ENCODE measurements at places on chromosomes 1 and 21.
A peak's percentile ranks its signal among the peaks of the same experiment; 100 is the strongest.

- no peak for DNase-seq
Observed at GRCh38 chr1:224262373-224263054, 67.5 kb downstream of the NVL start.

GRCh38 chr1:1304331-1305299 is 3.1 kb downstream of the ACAP3 start:
- peak; percentile 51 for DNase-seq

DNA sequence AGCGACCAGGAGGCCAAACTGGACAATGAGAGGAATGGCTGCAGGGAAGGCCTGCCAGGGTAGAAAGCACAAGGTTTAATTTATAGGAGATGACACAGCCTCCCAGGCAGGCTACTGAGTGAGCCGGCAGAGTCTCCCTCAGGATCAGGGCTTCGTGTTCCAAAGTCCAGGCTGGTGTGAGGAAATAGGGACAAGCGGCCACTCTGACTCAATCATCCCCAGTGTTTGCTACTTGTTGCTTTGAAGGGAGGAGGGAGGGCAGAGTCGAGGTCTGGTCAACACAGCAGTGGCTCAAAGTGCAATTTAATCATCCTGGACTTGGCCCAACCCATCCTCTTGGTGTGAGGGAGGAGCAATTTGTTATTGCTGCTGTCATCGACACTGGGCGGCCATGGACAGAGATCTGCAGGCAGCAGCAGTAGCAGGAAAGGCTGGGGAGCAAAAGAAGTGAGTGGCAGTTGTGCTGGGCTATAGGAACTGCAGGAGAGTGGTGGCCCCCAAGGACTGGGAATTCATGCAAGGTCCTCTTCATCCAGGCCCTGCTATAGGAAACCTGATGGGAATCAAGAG is 27.5 kb downstream of the TBX15 start:
- DNase-seq = peak; percentile 49

DNA sequence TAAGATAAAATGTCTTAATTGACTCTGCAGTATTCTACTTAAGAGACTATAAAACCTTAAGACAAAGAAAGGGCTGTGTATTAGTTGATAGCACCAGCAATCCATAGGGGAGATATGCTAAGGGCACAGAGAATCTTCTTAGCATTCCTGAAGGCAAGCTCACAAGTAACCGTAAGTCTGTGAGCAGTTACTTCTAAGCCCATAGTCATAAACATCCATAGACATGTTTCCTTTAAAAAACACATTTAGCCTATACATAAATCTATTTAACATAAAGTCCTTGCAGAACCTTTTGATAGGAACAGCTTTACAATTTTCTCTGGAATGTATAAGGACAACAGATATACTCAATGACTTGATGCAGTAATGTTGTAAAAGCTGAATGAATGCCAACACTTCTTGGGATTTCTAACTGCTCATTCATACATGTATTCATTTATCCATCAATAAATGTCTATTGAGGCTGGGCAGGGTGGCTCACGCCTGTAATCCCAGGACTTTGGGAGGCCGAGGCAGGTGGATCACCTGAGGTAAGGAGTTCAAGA is 6.3 kb upstream of the ERRFI1 start:
- no peak for DNase-seq

DNA sequence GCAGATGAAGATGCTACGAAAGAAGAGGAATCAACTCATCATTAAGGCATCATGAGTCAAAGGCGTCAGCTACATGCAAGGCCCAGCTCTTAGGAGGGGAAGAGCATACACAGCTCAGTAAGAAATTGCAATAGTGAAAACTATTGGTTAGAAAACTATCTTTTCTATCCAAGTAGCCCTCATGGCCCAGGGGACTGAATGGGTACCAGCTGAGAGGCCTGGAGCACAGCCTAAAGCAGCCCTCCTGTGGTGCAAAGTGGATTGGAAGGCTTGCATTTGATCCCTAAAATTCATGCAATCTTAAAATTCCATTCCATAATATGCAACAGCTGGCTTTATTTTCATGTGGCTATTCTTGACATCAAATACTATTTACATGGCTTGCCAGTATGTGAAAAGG is 251.8 kb upstream of the USP24 start:
- DNase-seq = no peak

- DNase-seq = no peak
Observed at GRCh38 chr1:33378524-33378923, 52.4 kb downstream of the PHC2 start.

DNA sequence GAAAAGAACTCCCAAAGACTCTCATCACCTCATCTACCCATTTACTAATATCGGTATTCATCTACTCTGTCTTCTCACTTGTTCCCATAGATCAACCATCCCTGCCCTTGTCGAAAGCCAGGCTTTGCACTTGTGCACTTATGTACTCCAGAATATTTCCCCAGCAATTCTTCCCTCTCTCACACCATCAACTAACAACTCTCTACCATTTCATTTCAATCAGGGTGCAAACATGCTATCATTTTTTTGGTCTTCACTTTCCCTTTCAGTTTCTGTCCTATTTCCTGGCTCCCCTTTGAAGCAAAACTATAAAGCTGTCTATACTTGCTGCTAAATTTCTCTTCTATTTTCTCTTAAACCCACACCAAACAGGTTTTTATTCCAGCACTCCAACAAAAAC is 6.7 kb downstream of the C1orf105 start:
- DNase-seq = no peak

DNA sequence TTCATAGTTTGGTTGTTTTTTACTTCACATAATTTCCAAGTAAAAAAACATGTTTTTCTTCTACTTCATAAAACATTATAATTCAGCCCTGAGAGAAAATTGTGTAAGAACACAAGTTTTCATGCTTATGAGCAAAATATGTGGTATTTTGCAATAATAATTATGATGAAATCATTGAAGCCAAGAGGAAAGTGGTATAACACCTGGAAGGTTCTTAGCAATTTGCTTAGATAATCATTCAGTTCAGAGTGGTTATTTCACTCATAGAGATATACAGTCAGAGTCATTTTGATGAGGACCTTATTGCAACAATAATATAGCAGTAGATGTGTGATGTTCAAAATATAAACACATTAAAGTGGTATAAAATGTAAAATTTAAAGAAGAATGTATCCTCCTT is 94.5 kb downstream of the PLPPR4 start:
- no peak for DNase-seq

- no peak for DNase-seq
Observed at GRCh38 chr1:215599418-215600074, 32.4 kb downstream of the KCTD3 start.

GRCh38 chr1:18535391-18536210 is 54.9 kb downstream of the KLHDC7A start:
- peak; percentile 58 for DNase-seq

DNA sequence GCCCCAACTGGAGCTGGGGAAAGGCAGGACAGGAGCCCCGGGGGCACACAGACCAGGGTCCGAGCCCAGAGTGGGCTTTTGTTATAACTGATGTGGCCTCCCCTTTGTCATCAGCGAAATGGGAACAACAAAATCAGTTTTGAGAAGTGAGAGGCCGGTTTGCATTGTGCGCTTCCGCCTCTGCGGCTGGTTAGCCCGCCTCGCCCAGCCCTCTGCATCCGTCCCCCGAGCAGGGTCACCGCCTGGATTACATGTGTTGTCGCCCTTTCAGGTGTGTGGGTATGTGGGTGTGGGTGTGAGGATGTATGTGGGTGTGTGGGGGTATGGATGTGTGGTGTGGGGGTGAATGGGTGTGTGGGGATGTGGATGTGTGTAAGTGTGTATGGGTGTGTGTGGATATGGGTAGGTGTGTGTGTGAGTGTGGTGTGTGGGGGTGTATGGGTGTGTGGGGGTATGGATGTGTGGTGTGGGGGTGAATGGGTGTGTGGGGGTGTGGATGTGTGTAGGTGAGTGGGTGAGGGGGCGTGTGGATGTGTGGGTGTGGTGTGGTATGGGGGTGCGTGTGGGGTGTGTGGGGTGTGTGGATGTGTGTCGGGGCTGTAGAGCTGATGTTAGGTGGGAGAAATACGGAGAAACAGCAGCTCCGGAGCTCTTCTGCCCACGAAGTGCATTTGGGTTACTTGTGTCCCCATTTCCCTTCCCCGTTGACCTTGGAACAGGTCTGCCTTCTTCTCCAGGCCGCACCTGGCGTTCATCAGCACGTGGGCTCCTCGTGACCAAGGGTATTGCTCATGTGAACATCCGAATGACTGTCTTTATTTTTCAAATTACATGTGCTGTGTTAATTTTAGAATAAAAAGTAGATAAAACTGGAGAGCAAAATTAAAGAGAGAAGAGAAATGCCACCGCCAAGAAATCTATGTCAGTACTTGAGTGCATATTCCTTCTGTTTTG is 67.6 kb downstream of the FHAD1 start:
- DNase-seq = no peak

DNA sequence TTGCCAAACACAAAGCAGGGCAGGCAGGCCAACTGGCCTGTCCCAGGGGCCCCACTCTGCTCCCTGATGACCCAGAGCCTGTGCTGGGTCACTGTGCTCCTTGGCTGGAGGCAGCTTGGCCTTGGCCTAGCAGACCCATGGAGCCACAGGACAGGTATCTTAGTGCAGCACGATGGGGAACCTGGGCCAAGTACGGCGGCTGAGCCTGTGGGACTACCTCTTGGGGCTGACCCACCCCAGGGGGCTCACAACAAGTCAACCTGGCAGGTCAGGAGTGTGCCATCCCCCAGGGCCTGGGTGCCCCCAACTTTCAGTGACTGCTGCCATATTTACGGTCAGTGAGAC is 10.1 kb upstream of the FGR start:
- DNase-seq = no peak

DNA sequence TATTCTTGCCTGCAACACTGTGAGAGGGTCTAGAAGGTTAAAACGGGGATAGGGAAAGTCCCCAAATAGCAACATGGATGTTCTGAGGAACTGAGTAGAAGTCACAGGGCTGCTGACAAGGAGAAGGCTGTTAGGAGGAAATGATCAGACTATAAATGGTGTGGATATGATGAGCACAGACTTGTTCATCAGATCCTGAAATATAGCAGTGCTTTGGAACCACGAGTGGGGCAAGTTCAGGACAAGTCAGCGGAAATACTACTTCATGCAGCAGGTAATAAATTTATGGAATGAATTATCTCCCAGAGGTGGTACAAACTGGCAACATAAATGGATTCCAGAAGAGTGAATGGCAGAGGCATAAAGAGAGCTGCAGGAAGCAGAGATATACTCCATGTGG is 3.2 kb upstream of the KIAA0040 start:
- no peak for DNase-seq

DNA sequence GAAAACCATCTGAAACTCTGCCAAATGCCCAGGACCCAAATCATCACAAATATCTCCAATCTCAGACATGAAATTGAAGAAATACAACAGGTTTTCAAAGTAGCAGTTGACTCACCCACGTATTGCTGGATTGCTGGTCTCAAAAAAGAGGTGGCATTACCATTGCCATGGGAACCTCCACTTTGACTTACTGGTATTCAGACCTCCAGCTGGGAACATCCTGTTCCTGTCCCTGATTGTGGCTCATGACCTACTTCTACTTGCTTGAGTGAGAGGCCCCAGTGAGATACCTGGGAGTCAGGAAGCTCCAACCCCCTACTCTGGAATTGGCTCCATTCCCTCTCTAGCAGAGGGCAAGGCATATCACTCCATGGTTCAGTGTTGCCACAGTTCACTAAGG is 64.6 kb downstream of the NMNAT2 start:
- DNase-seq = no peak

DNA sequence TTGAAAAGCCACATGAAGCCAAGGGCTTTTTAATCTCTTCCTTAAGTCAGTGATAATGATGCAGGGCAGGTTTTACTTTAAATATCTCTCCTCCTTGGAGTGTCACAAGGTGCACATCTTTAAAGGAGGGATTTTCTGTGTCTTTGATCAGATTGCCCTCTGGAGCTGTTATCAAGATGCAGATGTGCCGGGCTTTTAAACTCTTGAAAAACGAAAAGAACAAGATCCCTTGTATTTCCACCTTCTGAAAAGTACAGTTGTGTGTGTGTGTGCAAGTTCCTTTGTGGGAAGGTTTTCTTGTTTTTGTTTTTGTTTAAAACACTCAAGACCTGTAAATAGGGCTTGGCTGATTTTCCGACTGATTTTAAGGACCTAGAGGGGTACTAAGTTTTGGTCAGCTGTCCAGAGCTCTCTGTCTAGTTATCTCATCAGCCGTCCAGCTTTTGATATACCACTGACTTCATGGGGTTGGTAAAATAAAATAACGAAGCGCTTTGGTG is 1.6 kb downstream of the MARK1 start:
- DNase-seq = no peak

DNA sequence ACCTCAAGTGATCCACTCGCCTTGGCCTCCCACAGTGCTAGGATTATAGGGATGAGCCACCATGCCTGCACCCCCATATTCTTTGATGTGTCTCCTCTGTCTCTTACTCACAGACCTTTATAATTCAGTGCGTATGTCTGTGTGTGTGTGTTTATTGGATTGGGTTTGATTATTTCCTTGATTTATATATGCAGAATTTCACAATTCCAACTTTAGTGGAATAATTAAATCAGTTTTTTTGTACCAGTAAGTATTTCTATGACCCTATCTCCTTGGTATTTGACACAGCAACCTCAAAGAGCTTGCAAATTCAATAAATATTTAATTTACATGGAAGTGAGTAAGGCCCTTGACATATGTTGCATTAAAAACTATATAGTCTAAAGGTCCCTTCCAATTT is 333.9 kb upstream of the ADAMTS5 start:
- no peak for DNase-seq

DNA sequence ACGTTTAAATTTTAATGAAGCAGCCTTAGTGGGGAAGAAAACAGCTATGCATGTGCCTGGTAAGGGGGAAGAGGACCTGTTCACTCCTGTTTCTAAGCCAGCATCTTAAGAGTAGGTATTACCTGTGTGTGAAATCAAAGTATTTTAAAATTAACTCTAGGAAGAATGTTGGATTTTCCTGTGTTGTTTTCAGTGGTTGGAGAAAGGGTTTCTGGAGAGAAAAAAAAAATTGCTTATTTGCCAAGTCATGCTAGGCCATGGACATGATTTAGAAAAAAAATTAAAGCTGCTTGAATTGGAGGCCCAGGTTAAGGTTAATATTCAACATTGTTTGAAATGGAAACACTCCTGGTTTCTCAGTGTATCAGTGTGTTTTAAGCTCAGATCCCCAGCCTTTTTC is 42.9 kb upstream of the DNAJC6 start:
- DNase-seq = no peak

GRCh38 chr1:199290186-199290585 is 651.3 kb downstream of the PTPRC start:
- DNase-seq = no peak

- no peak for DNase-seq
Observed at GRCh38 chr1:33996281-33996680, 132.4 kb downstream of the HMGB4 start.
